ENCODE measurements at places on chromosomes 12 and 14.

- peak; percentile 70 for DNase-seq
Observed at GRCh38 chr12:64735442-64735841, 23.8 kb downstream of the GNS start.

DNA sequence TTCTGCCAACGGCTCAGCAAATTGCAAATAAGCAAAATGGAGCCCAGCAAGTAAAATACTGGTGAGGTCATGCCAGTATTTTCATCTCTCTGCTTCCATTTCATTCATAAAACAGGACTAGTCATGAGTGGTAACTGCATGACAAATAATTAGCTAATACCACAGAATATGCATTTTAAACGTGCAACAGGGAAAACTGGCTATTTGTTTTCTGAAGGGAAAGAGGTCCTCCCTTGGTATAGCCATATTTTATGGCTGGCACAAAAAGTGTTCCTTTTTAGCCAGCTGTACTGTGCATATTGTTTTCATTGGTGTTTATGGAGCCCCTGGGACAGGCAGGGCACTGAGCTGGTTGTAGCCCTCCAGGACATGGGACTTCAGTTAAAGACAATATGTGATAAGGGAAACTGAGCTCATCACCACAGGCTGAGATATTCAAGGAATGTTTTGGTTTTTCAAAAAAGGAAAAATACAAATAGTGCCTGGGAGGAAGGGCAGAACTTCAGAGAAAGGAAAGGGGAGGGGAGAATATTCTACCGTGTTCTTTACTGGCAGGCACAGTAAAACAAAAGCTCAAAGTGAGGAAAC, 26.1 kb upstream of the FOXN3 start:
- no peak for DNase-seq

- DNase-seq = no peak
Observed at GRCh38 chr12:19775241-19775640, 335.9 kb downstream of the AEBP2 start.

GRCh38 chr12:27303139-27304111, 29.2 kb upstream of the BMAL2 start:
- no peak for DNase-seq

DNA sequence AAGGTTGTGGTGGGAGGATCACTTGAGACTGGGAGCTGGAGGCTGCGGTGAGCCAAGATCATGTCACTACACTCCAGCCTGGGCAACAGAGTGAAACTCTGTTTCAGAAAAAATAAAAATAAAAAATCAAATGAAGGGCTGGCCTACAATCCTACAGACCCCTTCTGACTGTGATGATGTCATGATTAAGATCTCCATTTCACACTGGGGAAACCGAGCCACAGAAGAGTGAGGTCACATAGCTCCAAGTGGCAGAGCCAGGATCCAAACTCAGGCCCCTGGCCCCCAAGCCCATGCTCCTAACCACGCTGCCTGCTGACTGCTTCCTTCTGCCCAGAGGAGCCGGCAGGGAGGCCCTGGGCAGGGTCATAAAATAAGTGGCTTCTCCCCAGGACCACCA, 258.0 kb upstream of the FKBP4 start:
- DNase-seq = no peak

Data from inflammatory macrophage (primary cell).